Epithelial cell of esophagus (primary cell): ENCODE measurements at places on chromosomes 6 and 20.

GRCh38 chr20:7029019-7029418 is 261.5 kb downstream of the BMP2 start:
- DNase-seq: no peak

GRCh38 chr6:7693827-7694226 is 32.1 kb upstream of the BMP6 start:
- no peak for DNase-seq

- DNase-seq: no peak
These were observed 149.8 kb upstream of the AKAP12 start for GRCh38 chr6:151089978-151090377.

DNA sequence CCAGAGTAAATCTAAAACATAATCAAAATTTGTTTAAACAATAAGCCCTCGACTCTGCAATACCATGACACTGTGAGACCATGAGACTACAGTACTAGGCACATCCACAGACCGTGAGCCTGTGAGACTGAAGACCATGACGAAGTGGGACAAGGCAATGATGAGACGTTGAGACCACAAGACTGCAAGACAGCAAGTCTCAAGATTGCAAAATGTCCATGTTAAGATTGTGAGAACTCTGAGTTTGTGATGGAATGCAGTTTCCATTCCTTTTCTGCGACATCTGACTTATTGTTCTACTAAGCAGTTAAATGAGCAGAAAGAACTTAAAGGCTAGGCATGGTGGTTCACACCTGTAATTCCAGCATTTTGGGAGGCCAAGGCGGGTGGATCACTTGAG is 102.1 kb upstream of the PHACTR1 start:
- DNase-seq: no peak

DNA sequence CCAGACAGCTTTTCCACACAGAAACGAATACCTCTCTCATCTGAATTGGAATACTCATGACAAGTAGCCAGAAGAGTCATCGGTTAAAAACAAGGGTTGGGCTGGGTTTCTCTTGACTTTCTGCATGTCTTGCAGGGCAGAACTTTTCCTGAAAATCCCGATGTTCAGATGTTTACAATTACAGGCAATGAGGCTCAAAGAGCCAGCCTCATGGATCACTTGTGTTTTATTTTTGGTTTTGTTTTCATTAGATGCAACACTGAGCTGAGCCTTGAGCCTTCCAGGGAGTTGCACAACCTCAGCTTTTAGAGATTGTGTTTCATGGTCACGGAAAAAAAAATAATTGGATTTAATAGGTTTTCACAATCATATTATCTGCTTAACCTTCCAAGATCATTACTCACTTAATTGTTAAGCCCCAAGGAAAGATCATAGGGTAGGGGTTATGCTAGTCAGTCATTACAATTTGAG is 288.1 kb upstream of the PRDM1 start:
- no peak for DNase-seq

DNA sequence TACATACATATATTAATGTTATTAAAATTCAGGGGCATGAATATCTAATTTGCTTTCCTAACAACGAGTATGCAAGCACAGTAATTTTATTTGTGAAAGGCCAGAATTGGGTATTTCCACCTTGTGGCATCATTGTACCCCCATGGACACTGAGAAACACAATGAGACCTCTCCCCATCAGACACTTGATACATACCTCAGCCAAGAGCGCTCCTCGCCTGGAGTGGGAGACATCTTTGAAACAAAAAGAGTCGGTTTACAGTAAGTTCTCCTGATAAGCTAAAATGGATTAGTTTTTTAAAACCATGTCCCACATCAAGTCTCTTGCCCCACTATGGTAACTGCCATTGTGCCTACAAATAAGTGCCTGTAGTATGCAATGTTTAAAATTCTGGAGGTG is 2.1 kb downstream of the CNR1 start:
- no peak for DNase-seq

DNA sequence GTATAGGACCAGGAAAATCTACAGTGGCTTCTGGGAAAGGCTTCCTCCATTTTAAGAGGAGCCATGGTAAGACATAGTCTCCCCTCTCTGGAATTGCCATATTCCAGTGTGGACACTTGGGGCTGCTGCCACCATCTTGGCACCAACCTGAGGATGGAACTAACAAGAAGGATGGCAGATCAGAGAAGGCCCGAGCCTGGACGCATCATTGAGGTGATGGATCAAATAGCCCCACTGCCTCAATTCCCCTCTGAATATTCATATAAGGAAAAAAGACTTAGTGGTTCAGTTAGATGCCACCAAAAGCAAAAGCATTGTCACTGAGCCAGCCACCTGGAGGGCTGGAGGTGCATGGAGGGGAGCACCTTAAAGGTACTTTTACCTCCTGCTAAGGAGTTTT is 25.9 kb downstream of the PLAGL2 start:
- no peak for DNase-seq

DNA sequence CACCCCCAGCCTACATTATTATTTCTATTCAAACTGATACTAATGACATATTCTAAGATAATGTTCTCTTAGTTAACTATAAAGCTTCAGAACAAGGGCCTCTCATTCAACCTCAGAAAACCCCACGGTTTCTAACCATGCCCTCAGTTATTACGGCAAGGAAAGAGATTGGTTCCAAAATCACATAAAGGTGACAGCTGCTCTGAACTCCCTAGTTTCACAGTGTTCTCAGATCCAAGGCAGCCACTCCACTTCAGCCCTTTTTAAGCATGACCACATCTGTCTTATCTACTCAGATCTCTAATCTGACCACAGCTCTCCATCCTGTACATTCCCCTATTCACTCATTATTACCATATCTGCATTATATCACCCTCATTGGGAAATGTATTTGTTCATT is 98.8 kb upstream of the CEP85L start:
- no peak for DNase-seq
